Cardiac muscle cell (in vitro differentiated cells and primary cell): ENCODE measurements at places on chromosomes 2 and 18.

DNA sequence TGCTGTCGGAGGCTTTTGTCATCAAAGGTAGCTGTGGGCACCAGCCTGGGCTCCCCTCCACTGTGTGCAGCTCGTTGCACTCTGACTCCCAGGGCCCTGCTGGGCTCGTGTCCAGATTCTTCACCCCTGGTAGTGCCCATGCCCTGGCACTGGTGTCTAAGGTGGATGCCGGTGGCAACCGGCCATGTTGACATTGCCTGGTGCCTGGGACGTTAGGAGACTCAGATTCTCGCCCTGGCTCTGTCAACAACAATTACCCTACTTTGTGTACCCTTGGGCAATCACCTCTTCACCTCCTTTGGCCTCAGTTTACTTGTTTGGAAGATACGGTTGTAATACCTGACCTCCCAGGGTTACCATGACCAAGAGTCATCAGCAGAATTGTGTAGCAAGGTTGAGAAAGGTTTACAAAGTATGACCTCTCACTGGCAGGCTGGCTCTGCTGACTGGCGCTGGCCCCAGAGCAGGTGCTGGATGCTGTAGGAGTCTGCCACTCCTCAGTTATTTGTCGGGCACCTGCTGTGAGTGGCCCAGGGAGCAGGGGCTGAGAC is 41.5 kb upstream of the MCFD2 start:
- DNase-seq, result no peak

DNA sequence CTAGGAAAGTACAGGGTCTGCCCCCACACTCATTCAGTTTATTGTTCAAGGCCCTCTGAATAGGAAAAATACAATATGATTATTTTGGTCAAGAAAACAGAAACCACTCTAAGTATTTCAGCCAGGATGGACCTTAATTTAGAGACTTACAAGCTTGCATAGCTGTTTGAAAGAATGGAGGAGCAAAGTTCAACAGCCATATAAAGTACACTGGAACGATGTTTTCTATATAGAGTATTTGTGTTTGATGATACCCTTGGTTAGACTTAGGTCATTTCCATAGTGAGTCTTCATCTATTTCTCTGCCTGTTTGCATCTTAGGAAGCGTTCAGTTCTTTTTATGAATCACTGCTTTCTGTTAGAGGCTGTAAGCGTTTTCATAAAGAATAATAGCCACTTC is 366.2 kb downstream of the NUP35 start:
- no peak for DNase-seq

GRCh38 chr2:103445347-103445746 is 683.5 kb downstream of the TMEM182 start:
- DNase-seq, result no peak

GRCh38 chr2:219851169-219851568 is 223.7 kb downstream of the SLC4A3 start:
- DNase-seq, result no peak

DNA sequence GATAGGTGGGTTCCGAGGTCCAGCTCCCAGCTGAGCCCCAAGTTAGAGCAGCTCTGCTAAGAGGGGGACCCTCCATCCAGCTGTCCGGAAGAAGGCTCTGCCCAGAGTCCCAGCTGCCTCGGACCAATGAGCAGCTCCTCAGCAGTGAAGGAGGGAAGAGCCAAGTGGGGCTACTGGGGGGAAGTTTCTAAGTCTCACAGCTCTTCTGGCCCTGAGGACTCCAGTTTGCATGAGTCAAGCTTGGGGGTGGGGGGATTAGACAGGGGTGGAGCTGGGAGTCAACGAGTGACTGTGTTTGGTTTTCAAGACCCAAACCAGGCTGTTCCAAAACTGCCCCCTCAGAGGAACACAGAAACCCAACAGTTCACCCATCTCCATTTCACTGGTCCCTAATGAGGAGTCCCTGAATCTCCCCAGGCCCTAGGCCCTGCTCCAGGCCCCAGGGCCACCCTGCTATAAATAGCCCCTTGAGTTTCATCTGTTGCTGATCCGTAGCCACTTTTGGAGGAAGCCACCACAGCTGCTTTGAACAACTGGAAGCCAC is 100.9 kb downstream of the TNS1 start:
- DNase-seq, result no peak

GRCh38 chr2:233409286-233409991 is 55.1 kb downstream of the DGKD start:
- DNase-seq, result peak; percentile 58

- no peak for DNase-seq
Measured at GRCh38 chr2:12043131-12043530, 296.7 kb downstream of the LPIN1 start.

DNA sequence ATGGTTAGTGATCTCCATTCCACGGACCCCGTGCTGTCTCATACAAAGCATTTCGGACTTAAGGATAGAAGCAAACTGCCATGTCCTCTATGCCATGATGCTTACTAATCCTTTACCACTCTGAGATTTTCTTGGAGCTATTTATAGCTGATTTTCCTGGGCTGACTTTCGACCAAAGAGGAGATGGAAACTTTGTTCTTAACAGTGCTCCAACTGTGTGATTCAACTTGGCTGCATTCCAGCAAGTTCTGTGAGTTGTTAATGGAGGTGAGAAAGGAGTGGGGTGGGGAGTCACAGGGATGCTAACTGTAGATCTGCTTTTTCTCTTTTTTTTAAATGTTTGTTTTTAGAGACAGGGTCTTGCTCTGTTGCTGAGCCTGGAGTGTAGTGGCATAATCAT is 45.5 kb upstream of the MSH2 start:
- DNase-seq, result peak; percentile 81

DNA sequence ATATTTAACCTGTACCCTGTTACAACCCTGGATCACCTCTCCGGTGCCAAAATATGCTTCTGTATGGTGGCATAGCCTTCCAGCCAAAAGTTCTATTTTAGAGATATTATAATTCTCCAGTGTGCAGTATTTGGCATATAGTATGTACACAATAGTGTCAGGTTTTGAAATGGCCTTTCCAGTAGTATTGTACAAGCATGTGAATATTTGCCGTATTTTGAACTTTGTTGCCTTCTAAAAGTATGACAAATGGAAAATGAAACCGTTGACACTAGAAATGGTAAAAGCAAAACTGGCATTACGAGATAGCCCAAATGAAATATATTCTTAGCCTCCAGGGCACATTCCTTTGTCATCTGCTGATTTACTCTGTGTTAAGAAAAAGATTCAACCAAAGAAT is 431.2 kb downstream of the LRP1B start:
- DNase-seq, result no peak

DNA sequence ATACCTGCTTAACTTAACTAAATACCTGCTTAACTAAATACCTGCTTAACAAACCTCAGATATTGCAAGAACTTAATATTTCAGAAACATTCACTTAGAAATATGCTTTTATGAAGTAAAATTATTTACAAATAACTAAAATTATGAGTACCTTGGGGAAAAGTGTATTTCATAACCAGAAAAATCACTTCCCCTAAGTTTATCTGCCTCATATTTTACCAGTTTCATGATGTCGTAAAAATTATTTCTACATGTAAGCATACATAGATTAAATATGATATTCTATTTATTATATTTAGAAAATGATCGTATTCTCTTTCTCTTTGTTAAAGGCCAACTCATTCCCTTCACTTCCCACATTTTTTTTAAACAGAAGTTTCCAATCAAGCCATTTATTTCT is 41.5 kb upstream of the DSC1 start:
- no peak for DNase-seq

GRCh38 chr2:106117882-106118684 is 76.0 kb downstream of the UXS1 start:
- DNase-seq, result no peak

- DNase-seq, result peak; percentile 81
Measured at GRCh38 chr2:71498261-71498701, 44.9 kb downstream of the DYSF start.

DNA sequence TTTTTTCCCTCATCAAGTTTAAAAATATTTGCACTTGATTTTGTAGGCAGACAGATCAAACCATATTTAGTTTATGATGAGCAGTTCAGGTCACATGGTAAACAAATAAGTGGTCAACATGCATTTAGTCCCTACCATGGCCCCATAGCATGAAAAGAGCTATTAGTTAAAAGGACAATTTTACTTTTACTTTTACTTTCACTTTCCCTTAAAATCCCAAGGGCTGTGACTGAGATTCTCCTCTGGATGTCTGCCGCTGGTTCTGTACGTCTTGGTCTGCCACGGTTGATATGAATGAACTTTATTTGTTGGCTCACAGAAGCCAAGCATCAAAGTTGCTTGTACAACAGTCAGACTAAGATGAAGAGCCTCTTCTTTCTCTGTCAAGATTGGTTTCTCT is 626.2 kb upstream of the CDH7 start:
- DNase-seq, result no peak

GRCh38 chr18:25010623-25011374 is 341.2 kb downstream of the ZNF521 start:
- no peak for DNase-seq

- no peak for DNase-seq
Measured at GRCh38 chr2:12895017-12895416, 178.3 kb downstream of the TRIB2 start.

DNA sequence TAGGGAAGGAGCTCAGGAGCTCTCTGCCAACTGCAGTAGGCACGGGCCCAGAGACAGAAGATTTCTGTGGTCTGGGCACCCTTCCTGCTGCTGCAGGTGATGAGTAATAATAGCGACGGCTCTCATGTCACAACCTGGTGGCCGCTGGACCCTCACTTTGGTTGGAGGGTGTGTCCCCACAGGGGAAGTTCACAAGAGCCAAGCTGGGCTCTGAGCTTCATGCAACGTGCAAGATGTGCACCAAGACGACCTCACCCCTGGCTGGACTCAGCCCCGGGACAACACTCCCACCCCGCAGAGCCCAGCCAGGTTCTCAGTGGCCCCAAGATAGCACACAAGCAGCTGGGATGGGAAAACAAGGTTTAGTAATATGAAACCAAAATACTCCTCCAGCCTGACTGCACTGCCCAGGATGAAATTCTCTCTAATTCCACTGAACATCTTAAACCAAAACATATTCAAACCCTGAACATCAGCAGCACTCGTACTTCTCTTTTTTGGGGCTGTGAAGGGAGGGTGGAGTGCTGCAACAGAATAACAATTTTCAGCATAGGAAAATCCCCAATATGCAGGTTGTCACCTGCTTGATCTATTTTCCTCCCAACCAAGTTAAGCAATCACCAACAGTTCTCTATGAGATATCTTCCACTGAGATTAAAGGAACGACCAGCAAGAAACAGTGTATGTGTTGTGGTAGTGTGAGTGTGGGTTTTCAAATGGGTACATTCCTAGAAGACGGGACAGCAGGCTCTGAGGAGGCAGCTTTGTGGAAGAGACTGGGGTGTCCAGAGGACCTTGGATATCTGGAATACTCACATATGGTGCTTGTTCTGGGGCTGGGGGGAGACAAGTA is 26.5 kb downstream of the BCL2 start:
- no peak for DNase-seq

- no peak for DNase-seq
Measured at GRCh38 chr2:150806336-150806735, 318.9 kb upstream of the RND3 start.

DNA sequence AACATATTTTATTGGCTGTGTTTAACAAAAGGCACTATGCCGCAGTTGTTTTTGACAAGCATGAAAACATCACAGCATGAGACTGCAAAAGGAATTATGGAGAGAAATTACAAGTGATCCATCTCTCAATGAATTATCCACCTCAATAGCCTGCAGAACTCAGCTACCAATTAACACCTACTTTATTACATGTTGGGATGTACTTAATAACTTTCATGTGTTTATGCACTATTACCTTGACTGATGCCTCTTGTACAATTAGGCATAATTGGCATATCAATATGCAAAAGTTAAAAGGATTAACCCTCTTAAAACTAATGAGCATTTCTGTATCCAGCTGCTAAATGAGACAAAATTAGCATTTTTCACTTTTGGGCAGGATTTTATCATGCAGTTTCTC is 27.8 kb downstream of the ARHGAP15 start:
- no peak for DNase-seq

- no peak for DNase-seq
Measured at GRCh38 chr2:10003206-10004125, 39.9 kb upstream of the KLF11 start.

GRCh38 chr2:3257826-3258225 is 119.8 kb downstream of the EIPR1 start:
- DNase-seq, result no peak

DNA sequence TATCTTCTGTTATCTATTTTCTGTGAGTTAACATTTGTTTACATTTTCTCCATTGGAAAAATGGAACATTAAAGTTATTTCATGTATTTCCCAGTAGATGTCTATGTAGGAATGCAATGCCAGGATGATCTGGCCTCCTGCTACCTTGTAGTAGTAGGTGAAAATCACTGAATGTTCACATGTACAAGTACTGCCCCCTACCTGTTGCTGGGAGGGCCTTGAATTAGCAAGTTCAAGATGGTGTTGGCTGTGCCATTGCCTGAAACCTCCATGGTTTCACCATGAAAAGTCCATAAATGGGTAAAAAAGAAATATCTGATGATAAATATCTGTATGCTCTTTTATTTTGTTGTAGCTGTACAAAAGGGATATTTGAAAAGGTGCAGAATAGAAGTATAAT is 30.7 kb downstream of the XRCC5 start:
- DNase-seq, result no peak

DNA sequence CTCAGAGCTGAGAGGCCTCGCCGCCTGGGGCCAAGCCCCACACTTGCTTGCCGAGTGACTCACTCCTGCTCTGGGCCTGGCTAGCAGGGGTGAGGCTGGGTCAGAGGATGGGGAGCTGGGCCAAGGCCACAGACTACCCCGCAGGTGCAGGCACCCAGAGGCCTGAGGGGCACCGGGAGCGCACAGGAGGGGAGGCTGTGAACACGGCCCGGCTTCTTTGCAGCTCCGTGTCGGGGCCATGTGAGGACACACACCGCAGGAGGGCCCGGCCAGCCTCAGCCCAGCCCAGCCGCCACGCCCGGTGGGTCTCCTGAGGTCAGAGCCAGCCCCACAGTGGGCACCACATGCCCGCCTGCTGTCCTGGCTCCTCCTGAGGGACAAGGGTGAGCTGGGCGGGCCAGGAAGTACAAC is 8.4 kb downstream of the GPC1 start:
- DNase-seq, result no peak

GRCh38 chr2:190367091-190367490 is 23.7 kb downstream of the INPP1 start:
- DNase-seq, result no peak
